ENCODE measurements at places on chromosomes 1 and 21.

DNA sequence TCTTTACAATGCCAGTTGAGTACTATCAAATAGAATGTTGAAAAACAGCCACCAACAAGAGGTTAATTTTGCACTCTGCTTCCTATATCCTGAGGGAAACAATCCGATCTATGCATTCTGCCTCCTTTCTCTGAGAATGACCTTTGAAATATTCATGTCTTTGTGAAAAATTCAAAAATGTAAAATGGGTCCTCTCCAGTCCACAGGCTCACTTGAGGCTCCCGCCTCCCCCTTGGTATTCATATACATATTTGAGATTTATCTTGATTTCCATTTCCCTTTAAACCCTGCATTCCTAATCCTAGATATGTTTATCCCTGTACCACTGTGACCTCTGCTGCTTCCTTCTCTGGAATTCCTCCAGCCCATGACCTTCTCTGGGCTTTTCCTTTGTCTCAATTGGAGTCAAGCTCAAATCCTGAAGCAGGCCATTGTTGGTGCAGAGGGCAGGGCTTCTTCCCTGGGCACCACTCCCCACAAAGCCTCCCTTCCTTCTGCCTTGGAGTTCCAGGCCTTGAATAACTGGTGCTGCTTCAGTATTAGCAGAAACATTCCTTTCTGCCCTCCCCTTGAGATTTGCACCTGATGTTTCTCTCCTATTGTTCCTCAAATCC, 296.8 kb downstream of the PBX1 start:
- DNase-seq: no peak

GRCh38 chr1:77370161-77370560, 88.3 kb downstream of the AK5 start:
- DNase-seq: no peak

GRCh38 chr21:15837645-15838044, 107.9 kb downstream of the USP25 start:
- no peak for DNase-seq

DNA sequence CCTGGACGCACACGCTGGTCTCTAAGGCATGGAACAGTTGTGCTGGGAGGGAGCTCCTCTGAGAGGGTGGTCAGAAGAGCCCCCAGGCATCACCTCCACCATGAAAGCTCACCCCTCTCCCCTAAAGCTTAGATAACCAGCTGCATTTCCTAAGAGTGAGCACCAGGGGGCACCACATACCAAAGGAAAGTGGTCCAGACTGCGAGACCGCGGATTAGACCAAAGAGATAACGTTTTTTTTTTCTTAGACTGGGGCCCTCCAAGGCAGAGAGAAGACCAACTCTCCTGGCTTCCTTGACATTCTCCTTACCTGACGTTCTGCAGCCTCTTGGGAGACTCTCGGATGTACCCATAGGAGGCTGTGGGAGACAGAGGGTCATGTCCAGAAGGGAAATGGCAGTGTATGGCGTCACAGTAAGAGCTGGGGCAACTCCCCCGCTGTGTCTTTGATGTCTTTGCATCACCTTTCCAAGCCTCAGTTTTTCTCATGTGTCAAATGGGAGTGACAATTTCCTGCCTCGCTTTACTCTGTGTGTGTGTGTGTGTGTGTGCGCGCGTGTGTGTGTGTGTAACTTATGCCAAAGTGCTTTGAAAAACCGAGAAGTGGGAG, 12.3 kb upstream of the IFNLR1 start:
- peak; percentile 62 for DNase-seq

DNA sequence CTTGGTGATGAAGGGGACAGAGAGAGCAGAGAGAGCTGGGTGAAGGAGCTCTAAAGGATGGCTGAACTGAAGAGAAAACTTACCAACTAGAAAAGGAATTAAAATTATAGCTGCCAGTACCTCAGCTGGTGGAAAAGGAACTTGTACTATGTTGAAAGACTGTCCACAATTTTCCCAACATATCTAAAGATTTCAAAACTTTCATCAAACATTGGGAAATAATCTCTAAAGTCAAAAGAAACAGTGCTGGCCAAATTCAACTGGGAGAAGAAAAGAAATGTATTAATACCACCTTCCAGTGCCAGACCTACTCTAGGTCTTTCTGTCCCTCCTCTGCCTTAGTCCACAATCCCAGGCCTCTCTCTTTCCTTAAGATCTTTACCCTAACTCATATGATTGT, 6.1 kb downstream of the SMG5 start:
- no peak for DNase-seq

GRCh38 chr1:58402444-58402843, 144.1 kb downstream of the OMA1 start:
- no peak for DNase-seq

GRCh38 chr1:150002217-150002616, 8.3 kb downstream of the OTUD7B start:
- no peak for DNase-seq

- peak; percentile 71 for DNase-seq
These were observed 10.0 kb upstream of the AGPAT3 start for GRCh38 chr21:43854773-43855633.

DNA sequence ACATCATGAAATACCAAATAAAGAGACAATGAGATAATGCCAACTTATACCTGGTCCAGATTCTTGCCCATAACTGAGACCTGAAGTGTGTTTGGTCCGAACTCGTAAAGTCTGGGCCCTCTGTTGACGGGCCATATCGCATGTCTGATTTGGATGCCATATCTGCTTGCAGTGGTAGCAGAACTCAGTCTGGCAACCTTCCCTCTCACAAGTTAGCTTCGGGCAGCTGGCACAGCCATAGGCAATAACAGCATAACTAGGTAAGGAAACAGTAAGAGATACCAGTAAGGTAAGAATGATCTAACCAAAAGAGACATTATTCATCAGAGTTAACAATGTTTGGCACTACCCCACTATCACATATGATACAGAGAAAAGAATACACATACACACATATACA, 15.1 kb downstream of the RNF19B start:
- no peak for DNase-seq

DNA sequence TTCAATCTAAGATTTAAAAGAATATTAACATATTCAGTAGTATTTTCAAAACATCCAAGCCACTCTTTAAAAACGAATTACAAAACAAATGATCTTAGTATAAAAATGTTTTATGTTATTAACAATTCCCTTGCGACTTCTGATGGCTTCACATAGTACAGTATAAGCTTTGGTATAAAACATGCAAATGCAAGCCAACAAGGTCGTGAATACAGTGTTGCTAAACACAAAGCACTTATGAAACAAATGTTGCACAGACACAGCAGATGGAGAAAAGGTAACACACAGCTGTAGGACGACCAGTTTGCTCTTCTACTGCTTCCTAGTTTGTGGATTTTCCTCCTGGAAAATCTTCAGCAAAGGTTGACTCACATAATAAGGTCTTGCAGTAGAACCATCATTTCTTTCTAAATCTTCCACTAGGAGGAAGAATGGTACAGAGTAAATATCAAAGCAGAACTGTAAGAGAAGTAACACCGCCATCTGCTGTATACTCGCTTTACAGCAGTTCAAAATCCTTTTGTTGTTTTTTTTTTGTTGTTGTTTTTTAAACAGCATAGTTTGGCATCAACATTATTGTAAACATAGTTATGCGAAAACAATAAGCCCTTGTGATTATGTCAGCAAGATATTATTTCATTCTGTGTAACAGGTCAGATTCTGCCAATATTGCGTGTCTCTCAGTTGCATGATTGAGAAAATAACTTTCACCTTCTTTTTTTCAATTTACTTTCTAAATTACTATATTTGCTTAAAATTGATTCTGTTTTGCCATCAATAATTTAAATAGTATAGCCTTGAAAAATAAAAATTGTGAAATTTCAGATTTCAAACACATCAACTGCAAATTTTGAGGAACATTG, 69.5 kb downstream of the LHX8 start:
- peak; percentile 4 for DNase-seq

GRCh38 chr1:43307458-43308158, 6.8 kb downstream of the TIE1 start:
- no peak for DNase-seq

GRCh38 chr1:43423672-43424550, 29.8 kb downstream of the HYI start:
- no peak for DNase-seq

- no peak for DNase-seq
These were observed 39.7 kb upstream of the RUNX3 start for GRCh38 chr1:24969596-24970398.

DNA sequence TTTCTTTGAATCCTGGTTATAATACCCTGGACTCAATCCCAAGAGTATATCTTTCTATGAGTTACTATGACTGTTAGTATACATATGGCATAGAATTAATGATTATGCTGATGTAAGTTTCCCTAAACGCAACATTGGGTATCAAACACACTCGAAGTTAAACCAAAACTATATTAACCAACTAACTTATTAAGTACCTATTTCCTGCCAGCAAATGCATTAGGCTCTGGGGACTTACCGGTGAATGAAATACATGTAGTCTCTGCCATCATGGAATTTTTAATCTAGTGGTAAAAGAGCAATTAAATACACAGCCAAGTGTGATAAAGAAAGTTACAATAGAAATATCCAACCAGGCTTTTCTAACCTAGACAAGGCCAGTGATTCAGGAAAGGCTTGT, 193.6 kb upstream of the ADGRL2 start:
- no peak for DNase-seq

- DNase-seq: no peak
These were observed 76.7 kb upstream of the CD1D start for GRCh38 chr1:158103861-158104522.

GRCh38 chr1:6842301-6842700, 57.0 kb downstream of the CAMTA1 start:
- no peak for DNase-seq

GRCh38 chr1:194225821-194226220, 1039.4 kb upstream of the B3GALT2 start:
- DNase-seq: peak; percentile 2

GRCh38 chr1:110062612-110063011, 7.9 kb downstream of the ALX3 start:
- no peak for DNase-seq

DNA sequence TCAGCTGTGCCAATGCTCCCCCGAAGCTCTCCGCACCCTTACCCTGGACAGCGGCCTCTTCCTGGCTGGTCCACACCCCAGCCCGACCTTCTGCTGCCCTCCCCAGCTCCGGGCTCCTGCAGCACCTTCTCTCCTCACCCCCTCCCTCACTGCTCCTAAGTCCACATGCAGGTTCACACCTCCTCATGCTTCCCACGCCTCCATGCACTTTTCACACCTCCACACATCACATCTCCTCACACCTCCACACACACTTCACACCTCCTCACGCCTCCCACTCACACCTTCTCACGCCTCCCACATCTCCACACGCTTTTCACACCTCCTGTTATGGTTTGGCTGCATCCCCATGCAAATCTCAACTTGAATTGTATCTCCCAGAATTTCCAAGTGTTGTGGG, 18.9 kb downstream of the GPR137B start:
- DNase-seq: no peak

DNA sequence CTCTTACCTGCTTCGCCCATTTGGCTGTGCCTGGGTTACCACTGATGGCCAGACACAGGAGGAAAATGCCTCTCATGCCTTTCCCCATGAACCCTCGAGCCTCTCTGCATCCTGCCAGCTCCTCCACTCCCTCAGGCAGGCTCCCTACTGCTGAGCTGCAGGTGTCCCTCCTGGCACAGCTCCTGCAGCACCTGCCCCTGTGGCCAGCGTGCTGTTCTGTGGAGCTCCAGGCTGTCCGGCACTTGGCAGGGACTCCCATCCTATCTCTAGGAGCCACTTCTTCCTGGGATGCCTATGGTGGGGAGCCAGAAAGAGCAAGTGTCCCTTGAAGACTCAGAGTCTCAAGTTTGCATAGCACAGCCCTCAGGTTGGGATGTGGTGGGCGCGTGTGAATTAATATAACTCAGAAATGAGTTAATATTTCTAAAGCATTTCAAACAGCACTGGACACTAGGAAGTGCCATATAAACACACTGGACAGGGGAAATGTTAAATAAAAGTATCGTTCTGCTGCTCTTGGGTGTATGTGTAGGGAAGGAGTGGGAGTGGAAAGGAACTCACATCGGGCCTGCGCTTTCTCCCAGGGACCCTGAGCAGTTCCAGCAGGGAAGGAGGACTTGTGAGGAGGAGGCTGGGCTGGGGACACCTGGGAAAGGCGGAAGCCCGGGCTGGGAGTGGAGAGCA, 2.7 kb downstream of the LRRC71 start:
- no peak for DNase-seq

- DNase-seq: no peak
These were observed 1.2 kb upstream of the MKNK1 start for GRCh38 chr1:46605232-46605631.

DNA sequence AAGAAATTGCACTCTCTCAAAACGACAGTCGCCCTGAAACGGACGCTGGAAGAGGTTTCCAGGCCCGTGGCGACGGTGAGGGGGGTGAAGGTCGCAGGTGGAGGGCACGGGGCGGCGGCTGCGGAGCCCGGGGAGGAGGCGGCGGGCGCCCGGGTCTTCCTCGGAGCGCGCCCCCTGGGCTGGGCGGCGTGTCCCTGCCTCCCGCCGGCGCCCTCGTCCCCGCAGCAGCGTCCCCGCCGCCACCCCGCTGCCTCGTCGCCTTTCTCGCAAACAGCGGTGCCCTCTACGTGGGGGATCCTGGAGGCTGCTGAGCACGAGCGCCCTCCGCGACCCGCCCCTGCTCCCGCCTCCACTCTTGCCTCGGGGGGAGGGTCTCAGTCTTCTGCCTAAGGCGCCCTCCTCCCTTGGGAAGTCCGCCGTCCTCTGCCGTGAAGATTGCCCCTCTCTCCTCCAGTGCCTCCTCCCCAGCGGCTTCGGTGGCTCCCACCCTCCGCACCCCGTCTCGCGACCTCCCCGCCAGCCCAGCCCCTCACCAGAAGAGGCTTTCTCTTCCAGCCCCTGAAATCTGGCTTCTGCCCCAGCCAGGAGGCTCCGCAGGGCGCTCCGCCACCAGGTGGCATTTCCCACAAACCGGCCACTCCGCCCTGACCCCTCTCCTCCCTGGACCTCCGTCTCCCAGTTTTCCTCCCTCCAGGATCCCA, 227.4 kb downstream of the SDCCAG8 start:
- no peak for DNase-seq

DNA sequence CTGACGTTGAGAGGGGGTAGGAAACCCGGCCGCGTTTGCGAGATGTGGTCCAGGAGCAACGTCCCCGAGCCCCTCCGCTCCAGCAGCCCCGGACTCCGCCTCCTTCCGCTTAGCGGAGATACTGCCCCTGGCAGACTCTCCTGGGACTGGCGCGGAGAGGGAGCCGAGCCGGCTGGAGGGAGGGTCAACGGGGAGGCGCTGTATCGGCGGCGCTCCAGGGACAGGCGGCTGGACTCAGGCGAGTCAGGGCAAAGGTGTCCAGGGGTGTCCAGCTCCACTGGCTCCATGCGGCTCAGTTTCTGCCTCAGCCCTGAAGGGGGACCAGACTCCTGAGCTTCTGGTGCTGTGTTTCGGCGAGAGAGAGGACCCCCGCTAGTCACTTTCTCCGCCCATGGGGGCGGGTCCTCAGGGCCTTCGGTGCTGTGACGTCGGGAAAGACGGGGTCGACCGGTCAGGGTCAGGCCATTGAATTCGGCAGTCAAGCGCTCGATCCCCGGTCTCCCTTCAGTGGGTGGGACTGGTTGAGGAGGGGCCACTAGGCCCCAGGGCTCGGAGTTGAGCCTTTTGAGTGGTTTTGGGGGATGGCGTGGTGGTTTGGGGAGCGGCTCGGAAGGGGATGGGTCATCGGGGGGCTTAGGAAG, 2.8 kb upstream of the LIX1L start:
- DNase-seq: no peak

- no peak for DNase-seq
These were observed 88.0 kb downstream of the XCL2 start for GRCh38 chr1:168455764-168456163.

GRCh38 chr1:44049839-44050238, 18.6 kb upstream of the SLC6A9 start:
- DNase-seq: no peak

GRCh38 chr1:17393230-17393629, 21.2 kb downstream of the PADI6 start:
- DNase-seq: no peak
